ENCODE measurements at places on chromosomes 2 and 18.

- DNase-seq, result no peak
These were observed 61.9 kb downstream of the SPRED2 start for GRCh38 chr2:65370387-65371073.

DNA sequence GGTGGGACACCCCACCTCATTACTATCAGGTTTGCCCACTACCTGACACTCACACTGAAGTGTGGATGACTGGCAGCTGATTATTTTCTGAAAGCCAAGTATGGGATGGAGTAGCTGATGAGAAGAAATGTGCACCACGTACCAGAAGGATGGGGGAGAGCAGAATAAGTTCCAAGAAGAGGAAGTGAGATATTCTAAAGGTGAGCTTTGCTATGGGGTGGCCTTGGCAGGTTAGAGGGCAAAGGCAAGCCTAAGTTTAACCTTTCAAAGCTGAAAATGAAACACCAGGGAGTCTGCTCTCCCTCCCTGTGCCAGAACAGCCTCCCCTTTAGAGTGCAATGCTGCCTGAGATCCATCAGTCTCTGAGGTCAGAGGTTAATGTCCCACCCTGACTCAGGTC, 196.1 kb upstream of the OSR1 start:
- no peak for DNase-seq

DNA sequence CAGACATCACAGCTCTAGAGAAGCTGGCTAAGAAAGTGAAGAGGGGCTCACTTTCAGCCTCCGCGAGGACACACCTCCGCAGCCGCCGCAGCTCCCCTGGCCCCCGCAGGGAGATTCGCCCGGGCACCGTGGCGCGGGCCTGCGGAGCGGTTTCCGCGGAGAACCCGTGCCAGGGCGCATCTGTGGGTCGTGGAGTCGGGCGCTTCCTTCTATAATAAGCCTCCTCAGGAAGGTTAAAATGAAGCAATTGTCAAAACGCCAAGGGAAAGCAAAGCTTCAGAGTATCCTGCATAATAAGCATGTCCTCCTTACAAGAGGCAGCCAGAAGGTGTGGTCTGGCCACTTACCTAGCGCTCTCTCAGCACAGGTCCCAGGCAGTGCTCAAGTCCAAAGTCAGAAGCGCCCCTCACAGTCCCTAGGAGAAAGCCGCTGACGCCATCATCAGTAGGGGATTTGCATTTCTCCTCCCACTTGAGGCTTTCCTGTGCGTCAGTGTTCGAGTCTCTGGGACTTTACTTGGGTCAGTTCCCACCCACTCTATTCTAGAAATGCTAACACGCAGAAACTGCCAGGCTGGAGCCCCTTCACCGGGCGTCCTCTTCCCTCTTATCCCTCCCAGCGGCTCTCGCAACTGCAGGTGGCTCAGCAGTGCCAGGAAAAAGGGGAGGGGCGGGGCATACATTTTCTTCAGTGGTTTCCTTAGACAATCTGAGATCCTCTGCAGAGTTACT, at the start of gene STAT4:
Gene STAT4, minus strand, starts transcription at position 395 of the 731 bp plus-strand sequence. CDS start 2,791 bp downstream, outside the sequence.
- DNase-seq, result peak; percentile 79

DNA sequence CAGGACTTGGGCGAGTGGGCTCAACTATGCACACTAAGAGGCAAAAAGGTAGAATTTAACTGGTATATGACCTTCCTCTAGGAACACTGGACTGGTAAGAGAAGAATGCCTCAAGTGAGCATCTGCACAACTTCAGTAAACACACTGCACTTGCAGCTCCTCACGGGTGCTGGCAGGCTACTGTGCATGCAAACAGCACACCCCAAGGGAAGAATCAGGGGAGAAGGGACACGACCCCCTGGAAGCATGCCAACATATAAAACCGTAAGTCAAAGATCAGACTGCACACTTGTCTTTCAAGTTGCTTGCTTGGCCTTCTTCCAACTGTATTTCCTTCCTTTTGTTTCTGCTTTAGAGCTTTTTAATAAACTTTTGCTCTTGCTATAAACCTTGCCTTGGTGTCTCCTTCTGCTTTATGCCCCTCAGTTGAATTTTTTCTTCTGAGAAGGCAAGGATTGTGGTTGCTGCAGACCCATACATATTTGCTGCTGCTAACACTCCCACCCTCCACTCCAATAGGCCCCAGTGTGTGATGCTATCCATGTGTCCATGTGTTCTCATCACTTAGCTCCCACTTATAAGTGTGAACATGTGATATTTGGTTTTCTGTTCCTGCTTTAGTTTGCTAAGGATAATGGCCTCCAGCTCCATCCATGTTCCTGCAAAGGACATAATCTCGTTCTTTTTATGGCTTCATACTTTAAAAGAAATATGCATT, 263.7 kb upstream of the SPOPL start:
- DNase-seq, result no peak

DNA sequence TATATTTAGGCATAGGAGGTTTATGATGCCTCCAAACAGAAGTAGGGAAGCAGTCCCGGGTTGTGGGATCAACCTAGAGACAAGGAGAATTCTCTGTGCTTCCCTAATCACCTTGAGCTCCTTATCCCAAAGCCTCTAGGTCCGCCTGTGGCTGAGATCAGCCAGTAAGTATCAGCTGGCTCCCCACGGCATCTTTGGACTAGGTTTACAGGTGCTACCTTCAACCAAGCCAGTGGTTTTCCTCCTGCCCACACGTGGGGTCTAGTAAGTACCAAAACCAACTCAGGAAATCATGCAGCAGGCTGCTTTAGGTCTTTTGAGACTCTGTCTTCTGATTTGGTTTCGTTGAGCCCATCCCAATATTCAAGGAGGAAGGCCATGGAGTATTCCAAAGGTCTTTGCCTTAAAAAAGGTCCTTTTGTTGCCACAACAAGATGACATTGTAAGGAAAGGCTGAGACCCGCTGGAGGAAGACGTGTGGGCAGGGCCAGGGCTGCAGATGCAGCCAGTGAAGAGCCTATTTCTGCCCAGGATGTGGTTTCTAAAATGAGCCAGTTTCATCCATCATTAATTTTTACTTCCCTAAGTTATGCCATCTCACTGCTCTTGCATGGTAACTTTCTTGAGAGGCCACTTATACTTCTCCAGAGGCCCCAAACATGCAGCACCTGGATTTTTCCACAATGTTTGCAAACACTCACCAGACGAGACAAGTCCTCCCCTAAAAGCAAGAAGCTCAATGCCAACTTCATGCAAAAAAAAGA, 248.7 kb downstream of the RNF152 start:
- no peak for DNase-seq

GRCh38 chr2:43898134-43898837, 59.5 kb downstream of the ABCG8 start:
- DNase-seq, result no peak

DNA sequence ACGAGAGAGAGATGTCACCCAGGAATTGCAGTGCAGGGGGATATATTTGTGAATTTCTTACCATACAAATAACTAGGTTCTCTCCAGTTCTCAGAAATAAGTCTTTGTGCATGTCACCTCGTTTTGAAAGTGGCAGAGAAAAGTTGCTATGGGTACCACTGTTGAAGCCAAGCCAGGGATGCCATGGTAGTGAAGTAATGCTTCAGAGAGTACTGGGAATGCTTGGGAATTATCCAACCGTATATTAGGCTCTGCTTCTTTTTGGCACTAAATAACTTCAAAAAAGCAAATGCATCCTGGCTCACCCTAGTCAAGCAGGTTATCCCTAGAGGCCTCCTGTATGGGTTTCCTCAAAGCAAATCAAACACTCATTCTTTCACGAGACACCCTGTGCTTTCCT, 50.7 kb upstream of the DDX18 start:
- no peak for DNase-seq

GRCh38 chr2:163570391-163570790, 165.4 kb downstream of the FIGN start:
- no peak for DNase-seq

GRCh38 chr18:79352432-79352831, 43.3 kb upstream of the NFATC1 start:
- DNase-seq, result no peak

- DNase-seq, result no peak
These were observed 83.7 kb upstream of the GALNT5 start for GRCh38 chr2:157173740-157174184.

DNA sequence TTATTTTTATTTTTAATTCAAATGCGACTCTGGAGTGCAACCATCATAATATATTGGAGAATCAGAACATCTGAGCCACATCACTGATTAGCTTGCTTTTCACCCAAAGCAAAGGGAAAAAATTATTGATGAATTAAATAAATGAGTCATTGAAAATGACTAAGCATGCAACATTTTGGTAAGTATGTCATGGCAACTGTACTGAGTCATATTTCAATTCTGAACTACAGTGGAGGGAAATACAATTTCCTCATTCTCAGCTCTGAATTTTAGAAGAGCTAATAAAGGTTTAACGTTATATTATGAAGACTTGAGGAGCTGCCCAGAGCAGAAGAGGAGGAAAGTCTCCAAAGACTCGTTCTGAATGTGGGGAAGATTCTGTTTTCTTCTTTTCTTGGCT, 89.6 kb upstream of the CCDC68 start:
- DNase-seq, result no peak

GRCh38 chr2:69307579-69308064, 79.4 kb downstream of the GFPT1 start:
- no peak for DNase-seq

DNA sequence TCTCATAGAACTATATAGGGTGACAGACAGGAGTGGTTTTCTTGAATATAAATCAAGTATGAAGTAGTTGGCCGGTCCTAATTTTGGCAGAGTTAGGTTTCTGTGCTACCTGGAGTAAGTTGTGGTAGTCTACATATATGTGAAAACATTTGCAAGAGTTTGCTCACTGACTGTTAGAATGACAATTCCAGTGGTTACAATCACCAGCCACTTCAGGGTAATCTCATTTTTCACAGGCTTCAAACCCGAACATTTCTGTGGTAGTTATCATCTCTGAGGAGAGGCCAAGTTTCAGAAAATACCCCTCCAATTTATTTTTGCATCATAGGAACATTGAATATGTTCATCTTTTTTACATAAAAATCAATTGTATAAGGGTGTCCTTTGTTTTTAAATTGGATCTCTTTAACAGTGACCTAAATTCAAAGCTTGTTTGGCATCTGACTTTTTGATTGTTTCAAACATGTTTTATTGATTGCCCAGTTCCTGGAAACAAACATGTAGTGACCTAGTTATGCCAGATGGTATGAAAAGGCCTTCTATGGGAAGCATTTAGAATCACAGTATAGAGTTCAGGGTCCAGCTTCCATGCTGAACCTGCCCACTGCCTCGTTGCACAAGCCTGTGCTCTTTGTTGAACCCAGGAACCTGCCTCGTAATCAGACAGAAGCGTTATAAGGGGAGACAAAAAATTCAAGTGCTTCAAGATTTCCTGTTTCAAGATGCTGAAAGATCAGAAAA, 250.6 kb downstream of the LTBP1 start:
- no peak for DNase-seq

DNA sequence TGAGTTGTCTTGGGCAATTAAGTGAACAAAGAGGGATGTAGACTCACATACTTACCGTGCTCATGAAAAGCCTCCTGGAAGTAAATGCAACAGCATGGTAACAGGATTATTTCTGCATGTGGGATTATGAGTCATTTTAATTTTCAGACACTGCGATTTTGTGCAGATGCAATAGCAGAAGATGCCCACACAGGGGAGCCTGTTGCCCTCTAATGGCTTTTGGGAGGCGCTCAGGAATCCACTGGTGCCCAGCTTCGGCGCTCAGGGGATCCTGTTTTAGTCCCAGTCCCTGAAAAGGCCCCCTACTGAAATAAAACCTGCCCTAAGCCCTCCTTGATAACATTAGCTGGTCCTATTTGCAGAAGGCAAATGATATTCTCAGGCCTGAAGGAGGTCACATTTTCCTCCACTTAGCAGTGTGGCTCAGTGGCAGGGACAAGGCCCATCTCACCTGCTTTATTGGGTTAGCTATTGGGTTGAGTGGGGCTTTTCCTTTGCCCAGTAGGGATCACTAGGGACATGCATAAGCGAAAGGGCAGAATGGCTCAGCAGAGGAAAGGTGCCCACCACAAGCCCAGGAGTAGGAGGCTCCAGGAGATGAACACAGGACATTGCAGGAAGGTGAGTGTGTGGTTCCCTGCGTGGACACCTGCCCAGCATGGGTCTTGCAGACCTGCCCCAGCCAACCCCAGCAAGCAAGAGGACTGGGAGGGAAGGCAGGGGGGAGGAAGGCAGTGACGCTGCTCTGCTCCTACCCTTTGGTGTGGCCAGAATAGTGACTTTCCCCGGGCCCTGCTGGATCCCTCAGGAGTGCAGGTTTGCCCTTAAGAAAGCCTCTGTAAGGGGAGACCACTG, 26.5 kb upstream of the KCNS3 start:
- no peak for DNase-seq

DNA sequence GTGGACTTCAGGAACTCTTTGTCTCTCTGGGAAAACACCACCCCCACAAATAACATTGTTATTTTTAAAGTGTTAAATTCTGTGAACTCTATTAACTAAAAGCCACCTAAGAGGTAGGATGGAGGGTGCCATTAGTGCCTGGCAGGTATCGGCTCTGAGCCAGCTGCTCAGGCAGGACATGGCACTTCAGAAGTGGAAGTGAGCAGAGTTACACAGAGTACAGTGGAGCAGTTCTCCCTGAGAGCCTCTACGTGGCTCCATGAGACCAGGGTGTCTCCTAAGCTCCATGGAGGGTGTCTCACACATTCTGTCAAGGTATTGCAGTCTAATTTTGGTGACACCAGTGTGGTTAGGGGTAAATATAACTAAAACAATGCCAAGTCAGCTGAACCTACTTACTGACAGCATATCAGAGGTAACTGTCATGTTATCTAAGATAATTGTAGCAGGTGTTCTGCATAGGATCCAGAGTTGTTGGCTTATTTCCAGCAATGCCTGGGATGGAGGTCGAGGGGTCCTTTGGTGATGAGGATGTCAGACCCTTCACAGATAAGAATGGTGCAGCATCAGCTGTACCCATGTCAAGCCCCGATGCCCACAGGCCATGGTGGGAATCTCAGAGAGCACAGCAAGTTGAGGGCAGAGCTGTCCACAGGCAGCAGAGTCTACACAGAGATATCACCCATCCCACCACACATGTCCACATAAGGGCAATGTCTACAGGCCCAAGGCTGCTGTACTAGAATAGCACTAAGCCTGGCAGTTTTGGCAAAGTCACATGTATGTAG, 8.6 kb upstream of the MALL start:
- DNase-seq, result no peak

- no peak for DNase-seq
These were observed 36.8 kb downstream of the ARMC9 start for GRCh38 chr2:231235217-231235616.

DNA sequence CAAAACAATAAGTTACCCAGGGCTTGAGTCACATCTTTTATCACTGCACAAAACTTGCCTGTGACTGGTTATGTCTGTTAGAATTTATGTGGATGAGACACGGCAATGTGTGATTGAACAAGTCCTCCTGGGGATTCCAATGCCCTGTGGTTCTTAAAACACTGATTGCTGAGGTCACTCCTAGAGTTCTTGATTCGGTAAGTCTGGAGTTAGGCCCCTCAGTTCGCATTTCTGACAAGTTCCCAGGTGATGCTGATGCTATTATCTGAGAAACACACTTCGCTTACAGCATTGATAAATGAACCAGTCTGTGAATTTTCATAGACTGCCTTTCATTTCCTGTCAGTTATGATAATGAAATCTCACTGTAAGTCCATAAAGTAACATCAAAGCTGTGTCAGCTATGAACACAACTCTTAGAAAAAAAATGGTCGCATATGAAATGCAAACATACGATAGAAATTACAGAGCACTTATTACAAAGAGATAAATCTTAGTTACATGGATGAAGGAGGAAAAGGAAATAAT, 214.0 kb downstream of the DLGAP1 start:
- no peak for DNase-seq
